SK-N-SH (cell line): ENCODE measurements at places on chromosomes 2 and 18. TPM values are rescaled to one million over a fixed set of nuclear protein-coding genes. Genes with fewer than 3 reads are reported as not detected.

Gene TLX2
- 24.5 and 25.6 TPM in 2 replicates for polyA plus RNA-seq

Gene CDCA7
- 19.1 and 23.3 TPM in 2 replicates for polyA plus RNA-seq

Gene PIEZO2
- not detected in 2 replicates for polyA plus RNA-seq

Gene BMP10
- polyA plus RNA-seq: not detected in 2 replicates

Gene MAB21L4
- not detected in 2 replicates for polyA plus RNA-seq

Gene TPGS2
- polyA plus RNA-seq: 235 and 257 TPM in 2 replicates

Gene SCN2A
- polyA plus RNA-seq: 5.1 and 7.3 TPM in 2 replicates

Gene FSHR
- not detected in 2 replicates for polyA plus RNA-seq

Gene KCNS3
- polyA plus RNA-seq: 0.05 and 0.07 TPM in 2 replicates
